GM20000 (cell line): ENCODE measurements at places on chromosomes 6 and 20.

GRCh38 chr6:32194825-32195651 is 2.6 kb upstream of the GPSM3 start:
- DNase-seq = no peak

DNA sequence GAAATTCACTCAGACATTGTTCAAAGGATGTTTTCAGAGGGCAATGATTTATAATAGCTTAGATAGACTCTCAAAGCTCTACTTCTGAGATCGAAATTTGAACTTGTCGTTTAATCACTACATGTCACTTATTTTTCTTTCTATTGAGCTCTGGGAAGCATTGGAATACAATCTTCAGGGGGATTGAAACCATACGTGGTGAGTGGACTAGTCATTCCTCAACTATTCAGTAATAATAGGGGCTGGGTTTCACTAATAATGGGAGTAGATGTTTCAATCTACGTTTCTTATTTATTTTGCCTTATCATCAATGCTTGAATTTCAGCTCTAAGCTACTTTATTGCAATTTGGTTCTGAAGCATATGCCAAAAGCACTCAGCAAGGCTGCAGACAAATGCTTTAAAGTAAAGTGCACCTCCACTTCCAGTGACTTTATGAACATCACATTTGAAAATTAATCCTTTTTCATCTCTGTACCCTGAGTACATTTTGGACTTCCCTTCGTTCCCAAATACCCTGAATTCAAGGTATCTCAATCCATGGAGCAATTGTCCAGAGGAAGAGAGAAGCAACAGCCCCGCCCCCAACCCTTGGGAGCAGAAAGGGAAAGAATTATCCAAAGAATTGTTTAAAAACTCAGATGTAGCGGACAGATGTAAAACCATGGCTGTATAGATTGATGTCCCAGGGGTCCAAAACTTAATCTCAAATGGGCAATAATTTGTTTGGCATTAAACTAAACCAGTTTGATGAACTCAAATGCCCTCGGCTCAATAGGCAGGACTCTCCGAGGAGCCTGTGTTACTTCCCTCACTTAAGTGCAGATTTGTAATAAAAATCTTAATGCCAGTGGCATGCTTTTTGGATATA is 68.1 kb downstream of the HFE start:
- DNase-seq = no peak

DNA sequence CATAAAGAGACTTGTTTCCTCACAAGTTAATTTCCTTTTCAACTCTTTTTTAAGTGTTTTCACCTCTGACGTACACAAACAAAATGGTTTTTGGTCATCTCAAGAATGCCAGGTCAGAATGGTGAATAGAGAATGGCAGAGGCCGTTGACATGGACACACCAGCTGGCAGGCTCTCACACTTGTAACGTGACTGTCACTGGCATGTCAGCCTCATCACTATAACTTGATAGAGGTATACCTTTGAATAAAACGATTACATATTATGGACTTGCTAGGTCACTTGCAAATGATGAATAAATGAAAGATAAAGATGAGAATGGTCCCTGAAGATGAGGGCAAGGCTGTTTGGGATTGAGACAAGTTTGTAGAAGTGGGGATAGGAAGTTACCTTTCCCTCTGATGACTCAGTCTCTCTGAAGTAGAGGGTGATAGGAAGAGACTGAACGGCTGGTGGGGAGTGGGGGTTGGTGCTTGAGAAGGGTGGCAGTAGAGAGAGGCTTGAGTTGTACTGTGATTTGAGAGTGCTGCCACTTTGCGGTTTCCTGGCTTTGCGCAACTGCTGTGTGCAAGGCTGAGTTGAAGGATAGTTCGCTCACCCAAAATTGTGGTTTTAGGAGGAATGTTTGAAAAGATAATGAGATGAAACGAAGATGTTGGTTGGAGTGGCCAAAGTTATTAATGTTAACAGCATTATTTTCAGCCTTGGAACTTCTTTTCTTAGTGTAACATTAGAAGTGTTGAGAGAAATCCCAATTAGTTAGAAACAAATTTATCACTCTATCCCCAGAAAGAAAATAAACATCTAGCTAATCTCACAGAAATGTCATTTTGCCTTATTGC is 30.3 kb downstream of the TBPL1 start:
- no peak for DNase-seq

DNA sequence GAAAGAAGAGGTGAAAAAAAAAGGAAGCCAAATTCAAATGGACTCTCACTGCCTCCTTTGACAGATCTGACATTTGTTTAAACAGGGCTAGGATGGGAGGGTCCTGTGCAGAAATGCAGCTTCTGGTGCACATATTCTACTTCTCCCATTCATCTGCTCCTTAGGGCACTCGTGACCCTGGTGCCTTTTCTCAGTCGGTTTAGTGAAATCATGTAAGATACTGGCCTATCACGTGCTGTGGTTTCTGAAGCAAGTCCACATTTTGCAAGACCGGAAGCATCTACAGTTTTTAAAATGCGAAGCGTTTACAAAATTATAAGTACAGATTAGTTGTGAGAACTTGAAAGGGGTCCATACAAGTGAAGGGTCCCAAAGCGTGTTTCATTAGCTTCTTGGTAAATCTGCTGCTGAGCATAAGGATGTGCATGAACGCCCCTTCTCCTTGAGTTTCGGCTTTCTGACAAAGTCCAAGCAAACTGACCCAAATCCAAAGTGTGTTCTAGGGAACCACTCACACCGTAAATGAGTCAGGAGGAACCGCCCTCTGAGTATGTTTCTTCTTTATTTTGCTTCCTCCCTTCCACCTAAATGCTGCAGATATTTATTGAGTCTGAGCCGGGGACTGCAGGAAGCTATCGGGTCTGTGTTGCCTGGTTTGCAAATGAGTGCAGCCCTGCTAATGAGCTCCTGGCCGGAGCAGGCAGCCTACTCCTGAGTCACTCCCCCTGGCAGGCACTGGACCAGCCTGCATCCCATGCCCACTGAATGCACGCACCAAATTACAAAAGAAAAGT is 323.8 kb upstream of the JARID2 start:
- no peak for DNase-seq

DNA sequence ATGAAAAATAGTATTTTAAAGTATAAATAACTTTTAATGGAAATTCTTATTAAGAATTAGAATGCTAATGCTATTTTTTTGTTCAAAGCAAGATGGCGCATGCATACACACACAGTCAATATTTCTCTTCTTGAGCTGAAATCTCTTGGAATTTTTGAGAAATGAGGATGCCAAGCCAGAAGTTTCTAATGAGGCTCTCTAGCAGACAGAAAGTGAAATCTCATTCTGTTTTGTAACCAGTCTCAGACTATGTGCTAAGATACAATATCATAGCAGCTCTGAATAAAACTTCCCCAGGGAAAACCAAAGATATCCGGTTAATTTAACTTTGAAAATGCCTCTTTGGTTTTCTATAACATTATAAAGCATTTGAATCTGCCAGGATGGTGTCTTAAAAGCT is 97.2 kb upstream of the HDAC2 start:
- DNase-seq = no peak

GRCh38 chr6:160344271-160344670 is 3.9 kb upstream of the SLC22A3 start:
- no peak for DNase-seq

GRCh38 chr6:34489207-34489805 is 23.4 kb downstream of the PACSIN1 start:
- no peak for DNase-seq

DNA sequence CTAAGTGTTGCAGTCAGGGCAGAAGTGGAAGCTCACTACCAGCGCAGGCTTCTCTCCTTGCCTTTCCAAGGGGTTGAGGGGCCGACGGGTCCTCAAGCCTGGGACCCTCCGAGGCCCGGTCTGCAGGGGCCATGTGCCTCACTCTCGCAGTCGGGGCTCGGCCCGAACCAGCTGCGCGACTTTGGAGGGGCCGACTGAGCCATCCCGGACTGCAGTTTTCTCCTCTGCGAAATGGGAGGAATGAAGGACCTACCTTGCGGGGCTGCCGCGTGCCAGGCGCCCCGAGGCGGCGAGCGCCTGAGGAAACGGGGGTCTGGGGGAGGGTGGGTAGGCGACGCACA is 5.6 kb downstream of the LZTS3 start:
- DNase-seq = no peak

DNA sequence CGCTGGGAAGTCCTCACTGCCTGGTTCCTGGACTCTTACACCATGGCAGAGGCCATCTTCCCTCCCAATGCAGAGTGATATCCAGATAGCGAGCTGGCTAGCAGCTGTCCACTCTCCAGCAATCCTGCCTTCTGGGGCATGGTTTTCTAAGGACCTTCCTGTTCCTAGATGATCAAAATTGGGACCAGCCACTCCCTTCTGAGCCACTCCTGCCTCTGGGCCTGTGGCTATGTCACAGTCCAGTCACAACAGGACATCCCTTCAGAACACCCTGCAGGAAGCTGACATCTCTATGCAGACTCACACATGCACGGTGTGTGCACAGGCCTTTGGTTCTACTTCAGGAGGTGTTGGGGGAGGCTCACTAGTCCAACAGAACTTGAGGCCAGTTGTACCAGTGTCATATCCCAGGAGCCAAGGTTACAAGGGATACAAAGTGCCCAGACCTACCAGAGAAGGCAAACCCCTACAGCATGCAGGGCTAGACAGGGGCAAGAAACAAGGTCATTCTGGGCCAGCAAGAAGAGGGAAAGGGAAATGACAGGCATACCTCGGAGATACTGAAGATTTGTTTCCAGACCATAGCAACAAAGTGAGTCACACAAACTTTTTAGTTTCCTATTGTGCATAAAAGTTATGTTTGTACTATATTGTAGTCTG is 2.7 kb upstream of the MCCD1 start:
- no peak for DNase-seq

- no peak for DNase-seq
These were observed 17.9 kb upstream of the ANKRD60 start for GRCh38 chr20:58246346-58246745.

GRCh38 chr20:38342713-38343310 is 3.5 kb upstream of the LBP start:
- no peak for DNase-seq

DNA sequence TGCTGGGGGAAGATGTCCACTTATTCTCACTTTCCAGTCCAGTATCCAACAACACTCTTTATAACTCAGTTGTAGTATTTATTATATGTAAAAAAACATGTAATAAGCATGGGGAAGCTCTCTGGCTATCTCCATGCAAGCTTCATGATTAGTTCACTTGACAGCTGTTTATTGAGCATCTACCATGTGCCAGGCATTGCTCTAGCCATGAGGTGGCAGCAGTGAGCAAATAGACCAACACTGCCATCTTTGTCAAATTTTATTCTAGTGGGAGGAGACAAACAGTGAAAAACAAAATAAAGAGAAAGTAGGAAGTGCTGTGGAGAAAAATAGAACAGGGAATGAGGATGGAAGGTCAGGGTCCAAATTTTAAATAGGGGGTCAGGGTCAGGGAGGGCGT is 131.8 kb downstream of the CFAP61 start:
- no peak for DNase-seq

DNA sequence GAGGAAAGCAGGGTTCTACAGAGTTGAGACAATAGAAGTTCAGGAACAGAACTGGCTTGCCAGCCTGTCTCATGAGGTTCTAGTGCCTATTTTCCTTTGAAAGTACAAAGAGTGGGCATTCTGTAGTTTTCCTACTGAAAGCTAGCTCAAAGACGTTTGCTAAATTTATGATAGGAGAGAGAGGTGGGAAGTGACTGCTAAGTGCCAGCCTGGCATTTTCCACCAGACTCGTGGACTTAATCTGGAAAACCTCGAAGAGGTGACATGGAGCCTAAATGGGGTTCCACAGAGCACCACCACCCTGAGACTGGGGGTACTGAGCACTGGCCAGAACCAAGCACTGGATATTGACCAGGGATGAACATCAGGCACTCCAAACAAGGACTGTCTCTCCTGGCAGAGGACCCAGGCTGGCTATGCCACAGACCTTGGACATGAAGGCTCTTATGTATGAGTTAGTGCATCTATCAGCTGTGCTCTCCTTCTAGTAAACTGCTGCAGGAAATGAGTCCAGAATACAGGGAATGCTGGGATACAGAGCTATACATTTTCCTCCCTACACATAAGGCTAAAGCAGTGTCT is 7.1 kb downstream of the PEX6 start:
- no peak for DNase-seq

DNA sequence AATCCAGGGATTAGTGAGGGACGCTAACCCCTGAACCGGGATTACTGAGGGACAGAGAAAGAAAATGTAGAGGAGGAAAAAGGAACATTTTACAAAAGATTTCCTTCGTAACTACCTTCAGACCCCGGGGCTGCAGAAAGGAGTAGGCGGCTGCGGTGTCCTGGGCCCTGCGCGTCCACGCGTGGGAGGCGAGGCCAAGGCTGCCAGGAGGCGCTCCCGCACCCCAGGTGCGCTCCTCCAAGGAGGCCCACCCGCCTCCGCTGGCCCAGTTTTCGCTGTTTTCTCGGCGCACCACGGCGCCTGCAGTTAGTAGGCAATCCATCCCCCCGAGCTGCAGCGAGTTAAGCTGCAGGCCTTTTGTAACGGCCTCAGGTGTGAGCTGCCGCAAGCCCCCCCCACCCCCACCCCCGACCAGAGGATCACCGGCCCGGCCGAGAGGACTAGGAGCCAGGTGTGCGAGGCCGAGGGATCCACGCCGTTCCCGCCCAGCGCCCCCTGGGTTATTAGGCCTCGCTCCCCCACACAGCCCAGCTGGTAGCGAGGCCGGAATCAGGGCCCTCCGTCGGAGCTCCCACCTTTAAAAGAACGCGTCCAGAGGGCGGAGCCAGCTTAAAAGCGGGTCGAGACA is 380.3 kb upstream of the ARID1B start:
- no peak for DNase-seq

- no peak for DNase-seq
These were observed 21.3 kb upstream of the TLDC2 start for GRCh38 chr20:36854348-36855240.

DNA sequence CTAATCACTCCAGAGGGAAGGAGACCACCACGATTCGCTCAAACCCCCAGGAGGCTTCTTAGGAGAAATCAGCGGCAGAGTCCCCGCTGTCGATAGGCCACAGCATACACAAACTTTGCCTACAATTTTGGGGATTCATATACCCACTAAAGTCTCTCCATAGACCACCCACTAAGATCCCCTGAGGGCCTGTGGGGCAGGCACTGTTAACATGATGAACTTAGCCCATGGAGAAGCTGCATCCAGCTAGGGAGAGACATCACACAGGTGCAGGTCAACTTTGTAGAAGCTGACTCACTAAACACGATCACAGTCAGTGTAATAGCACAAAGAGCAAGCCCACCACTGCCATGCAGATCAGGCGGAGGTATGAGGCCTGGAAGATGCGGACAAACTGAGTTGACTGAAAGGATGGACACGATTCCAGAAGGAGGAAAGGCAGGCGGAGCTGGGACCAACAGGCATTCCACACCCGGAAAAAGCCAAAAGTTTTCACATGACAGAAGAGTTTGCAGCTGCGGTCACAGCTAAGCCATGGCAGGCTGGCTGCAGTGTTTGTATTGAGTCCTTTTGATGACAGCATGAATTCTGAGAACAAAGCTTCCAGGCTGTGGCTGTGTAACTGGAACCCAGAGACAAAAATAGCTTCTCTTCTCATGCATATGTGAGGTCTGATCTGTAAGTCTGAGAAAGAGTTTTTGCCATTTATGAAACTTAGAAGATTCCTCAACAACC is 75.7 kb upstream of the QKI start:
- DNase-seq = no peak
